ENCODE measurements at places on chromosomes 6 and 20. TPM values are rescaled to one million over a fixed set of nuclear protein-coding genes. Genes with fewer than 3 reads are reported as not detected.
A peak's percentile ranks its signal among the peaks of the same experiment; 100 is the strongest.

CLPSL2 gene
- total RNA-seq = not detected

PPP1R16B gene
- total RNA-seq = 13.1 TPM

DNA sequence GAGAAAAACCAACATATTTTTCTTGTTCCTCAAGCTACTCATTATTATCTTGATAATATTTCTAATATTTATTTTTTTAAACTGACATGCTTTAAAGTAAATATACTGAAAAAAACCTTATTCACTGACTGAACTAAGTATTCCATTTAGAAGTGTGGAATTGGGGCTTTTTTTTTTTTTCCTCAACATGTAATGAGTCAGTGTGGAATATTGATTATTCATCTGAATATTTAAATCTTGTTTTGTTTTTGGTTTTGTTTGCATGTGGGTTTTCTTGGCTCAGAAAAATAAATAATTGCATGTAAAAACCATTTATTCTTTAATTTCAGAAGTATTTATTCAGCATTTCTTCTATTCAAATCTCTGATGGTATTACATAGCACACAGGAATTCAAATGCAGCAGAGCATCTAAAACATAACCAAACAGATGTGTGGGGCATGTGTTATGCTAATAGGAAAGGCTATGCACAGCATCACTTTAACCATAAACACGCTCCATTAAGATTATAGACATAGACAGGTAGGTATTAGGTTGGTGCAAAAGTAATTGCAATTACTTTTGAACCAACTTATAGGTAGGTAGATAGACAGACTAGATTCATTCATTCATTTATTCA, 166.5 kb downstream of the PLCB1 start:
- no peaks in the 10 kb centered on the region for H3K27me3 ChIP-seq
- no peak overlapping the region for H3K4me3 ChIP-seq
- no peaks in the 10 kb centered on the region for H3K36me3 ChIP-seq
- no peaks in the 10 kb centered on the region for H3K4me1 ChIP-seq

DNA sequence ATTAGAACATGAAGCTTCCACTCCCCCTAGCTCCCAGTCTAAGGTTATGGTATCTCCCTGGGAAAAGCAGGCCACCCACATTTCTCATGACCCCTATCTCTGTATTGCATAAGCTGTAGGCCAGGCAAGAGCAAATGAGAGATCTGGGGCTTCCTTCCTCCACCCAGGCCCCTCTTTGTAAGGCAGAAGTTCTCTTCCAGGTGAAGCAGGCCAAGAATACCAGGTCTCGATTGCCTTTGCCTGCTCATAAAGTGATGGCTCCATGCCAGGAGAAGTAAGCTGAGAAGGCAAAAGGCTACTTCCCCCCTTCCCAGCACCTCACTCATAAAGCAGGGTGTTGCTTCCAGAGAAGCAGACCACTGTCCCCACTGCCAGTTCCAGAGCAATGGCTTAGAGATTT, 144.1 kb upstream of the KCNK16 start:
- H3K27me3 ChIP-seq = no peaks in the 10 kb centered on the region
- no peak overlapping the region for H3K4me3 ChIP-seq
- H3K4me1 ChIP-seq = no peaks in the 10 kb centered on the region
- H3K27ac ChIP-seq = no peak overlapping the region
- no peaks in the 10 kb centered on the region for H3K36me3 ChIP-seq

CDH4 gene
- not detected for total RNA-seq

GRCh38 chr6:41547799-41548097, 1.6 kb downstream of the FOXP4 start:
- H3K4me1 ChIP-seq = peaks cover 14% of the 10 kb centered on the region
- no peaks in the 10 kb centered on the region for H3K36me3 ChIP-seq
- peak overlapping the region; percentile 97 for H3K4me3 ChIP-seq
- peak overlapping the region; percentile 95 for H3K27ac ChIP-seq
- no peak for DNase-seq
- H3K27me3 ChIP-seq = no peaks in the 10 kb centered on the region

- no peaks in the 10 kb centered on the region for H3K27me3 ChIP-seq
- H3K36me3 ChIP-seq = no peaks in the 10 kb centered on the region
- peak; percentile 66 for DNase-seq
- peaks cover 23% of the 10 kb centered on the region for H3K4me1 ChIP-seq
These were observed 16.0 kb downstream of the UQCC1 start for GRCh38 chr20:35395728-35396127.

RAB44 gene
- not detected for total RNA-seq

SULF2 gene
- 28.0 TPM for total RNA-seq

DNA sequence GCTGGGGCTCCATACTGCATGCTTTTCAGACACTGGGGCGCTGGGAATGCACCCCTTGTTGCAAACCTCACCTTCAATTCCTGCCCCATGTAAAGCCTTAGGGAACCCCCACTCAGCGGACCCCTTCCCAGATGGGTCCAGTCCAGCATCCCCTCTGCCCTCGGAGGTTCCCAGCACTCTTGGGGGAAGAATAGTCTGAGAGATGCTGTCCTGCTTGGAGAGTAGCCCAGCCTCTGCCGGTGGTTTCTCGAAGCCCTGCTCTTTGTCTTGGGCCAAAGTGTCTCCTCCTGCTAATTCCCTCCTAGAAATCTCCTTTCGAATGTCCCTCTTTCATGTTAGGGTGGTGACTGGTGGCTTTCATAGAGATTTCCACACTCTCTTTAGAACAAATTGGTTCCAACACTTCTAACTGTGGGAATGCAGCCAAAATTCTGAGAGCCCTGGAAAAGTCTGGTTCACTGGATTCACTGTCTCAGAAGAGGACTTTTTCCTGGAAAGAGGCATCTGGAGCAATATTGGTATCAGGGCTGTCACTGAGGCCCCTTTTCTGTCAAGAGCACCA, 24.9 kb upstream of the SULF2 start:
- H3K27ac ChIP-seq = no peak overlapping the region
- no peak overlapping the region for H3K4me3 ChIP-seq
- no peak for DNase-seq
- H3K36me3 ChIP-seq = no peaks in the 10 kb centered on the region
